Stimulated activated CD8-positive, alpha-beta memory T cell treated with anti-CD3 and anti-CD28 coated beads, Interleukin-4, amount 100 ng/mL, for 48 hours (primary cell): ENCODE measurements at places on chromosomes 5 and 9.

DNA sequence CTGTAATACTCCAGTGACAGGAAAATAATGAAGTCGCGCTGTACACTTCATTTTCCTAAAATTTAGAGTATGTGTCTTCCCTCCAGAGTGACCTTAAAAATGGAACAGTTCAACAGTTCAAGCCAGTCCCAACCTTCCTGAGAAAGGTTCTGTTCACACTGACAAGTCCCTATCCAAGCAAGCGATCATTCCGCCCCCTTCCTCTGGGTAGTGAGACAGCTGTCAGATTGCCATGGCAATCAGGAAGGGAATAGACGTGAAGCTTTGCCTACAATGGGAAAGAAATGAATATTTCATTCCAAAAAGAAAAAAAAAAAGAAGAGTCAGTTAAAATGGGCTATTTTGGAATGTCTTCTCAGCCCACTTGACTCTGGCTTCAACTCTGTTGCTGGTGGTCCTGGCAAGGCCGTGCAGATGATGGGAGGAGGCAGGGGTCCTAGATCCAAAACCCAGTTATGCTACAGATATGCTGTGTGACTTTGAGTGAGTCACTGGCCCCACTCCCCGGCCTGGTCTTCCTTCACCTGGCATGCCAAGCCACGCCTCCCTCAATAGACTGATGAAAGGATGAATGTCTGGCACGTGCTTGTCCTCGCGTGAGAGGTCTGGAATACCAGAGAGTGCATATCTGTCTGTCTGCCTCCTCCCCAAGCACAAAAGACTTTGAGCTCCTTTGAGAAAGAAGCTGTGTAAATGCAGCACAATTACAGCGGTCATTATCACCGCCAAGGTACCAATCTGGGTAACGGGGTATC lies 165.8 kb upstream of the WWC1 start:
- DNase-seq: no peak

GRCh38 chr5:20554001-20554400 lies 566.0 kb upstream of the CDH18 start:
- DNase-seq: no peak

DNA sequence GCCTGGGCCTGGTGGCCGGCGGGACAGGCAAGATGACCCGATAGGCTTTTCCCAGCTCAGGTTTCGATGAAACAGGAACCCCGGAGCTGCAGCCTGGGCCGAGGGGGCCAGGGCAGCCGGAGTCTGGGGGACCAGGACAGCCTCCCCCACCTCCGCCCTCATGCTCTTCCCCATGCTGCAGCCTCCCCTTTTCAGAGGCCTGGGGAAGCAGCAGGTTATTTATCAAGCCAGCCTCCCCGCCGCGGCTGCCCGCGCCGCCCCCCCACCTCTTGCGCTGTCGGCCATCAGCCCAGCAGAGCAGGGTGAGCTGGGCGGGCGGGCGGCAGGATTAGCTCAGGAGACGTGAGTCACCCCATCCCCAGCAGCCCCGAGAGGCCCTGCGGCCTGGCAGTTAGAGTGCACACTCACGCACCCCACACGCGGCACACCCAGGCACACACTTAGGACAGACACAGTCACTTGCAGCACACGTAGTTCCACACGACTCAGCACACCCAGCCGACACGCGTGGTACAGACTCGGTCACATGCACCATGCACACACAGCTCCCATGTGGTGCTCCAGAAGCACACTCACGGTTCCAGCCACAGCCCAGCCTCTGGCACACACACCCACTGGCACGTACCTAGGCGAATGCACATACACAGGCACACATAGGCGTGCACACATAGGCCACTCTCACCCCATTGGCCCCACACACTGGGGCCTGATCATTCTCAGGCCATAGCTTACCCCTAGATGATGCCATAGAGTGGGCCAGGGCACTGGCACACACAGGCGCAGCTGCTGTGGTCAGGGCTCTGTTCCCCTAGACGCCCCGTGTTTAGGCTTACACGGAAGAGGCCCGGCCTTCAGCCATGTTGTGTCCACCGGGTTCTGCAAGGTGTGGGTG lies 13.0 kb downstream of the CXXC5 start:
- no peak for DNase-seq

DNA sequence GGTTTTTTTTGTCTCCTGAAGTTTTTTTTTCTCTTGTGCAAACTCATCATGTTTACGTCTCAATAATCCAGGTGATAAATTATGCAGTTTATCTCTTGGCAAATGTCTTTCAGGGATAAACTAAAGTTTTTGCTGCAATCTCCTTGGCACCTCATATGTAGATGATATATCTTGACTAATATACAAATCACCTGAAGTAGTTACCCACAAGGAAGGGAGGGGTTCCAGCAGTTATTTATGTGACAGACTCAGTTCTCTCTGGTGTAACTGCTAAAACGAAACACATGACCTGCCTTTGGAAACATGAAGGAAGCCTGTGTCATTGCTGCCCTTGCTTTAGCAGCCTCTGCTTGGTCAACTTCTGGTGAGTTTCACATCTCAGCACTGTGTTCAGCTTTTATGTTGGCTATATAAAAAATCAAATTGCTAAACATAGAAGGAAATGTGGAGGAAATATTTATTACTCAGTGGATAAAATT lies 39.3 kb upstream of the KIAA1958 start:
- DNase-seq: no peak

GRCh38 chr5:28648108-28648507 lies 1609.7 kb upstream of the CDH9 start:
- DNase-seq: no peak

DNA sequence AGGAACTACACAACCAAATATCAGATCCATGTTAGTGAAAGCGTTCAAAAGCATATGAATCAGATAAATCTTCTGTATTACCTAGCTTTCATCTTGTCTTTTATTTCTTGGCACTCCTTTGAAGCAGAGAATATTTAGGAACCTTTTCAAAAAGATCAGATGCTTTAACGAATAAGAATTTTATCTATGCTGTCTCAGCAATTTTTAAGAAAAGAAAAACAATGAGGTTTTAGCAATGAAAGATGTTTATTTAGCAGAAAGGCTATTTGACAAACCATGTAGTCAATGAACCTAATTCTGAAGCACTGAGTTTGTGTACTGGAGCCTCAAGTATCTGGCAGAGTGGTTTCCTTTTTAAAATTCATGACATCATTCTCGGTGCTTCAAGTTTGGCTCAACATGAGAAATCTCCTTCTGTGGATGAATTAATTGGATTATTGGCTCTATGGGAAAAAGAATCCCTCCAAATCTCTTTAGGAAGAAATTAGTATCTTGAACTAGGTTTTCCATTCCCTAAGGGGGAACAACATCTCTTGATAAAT lies 534.7 kb downstream of the CAAP1 start:
- no peak for DNase-seq

DNA sequence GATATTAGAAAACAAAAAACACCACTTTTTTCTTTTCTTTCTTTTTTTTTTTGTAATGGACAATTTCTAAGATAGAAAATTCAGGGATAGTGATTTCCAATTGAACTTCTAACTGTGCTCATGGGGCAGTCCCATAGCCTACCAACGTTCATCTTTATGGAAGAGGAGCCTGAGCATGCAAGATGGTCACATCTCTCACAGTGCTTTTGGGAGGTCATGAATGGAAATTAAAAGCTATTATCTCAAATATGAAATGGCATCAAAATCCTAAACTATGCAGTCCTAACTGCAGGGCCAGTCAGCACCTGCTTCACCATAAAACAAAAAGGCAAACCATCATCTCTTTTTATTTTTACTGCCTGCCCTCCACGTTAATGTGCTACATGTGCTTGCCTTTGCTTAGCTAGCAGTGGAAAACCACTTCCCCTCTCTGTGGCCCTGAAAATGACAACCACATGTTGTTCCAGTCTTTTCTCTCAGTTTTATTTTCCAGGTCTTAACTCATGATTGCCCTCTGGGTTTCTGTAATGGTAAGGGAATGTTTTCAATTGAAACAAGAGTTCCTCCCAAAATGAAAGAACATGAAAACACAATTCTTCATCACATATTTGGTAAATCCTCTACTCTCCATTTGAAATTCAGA lies 16.7 kb downstream of the IFNB1 start:
- no peak for DNase-seq

GRCh38 chr5:159804121-159804520 lies 112.2 kb upstream of the ADRA1B start:
- no peak for DNase-seq

- DNase-seq: no peak
These were observed 222.6 kb downstream of the EBF1 start for GRCh38 chr5:158877124-158877581.

DNA sequence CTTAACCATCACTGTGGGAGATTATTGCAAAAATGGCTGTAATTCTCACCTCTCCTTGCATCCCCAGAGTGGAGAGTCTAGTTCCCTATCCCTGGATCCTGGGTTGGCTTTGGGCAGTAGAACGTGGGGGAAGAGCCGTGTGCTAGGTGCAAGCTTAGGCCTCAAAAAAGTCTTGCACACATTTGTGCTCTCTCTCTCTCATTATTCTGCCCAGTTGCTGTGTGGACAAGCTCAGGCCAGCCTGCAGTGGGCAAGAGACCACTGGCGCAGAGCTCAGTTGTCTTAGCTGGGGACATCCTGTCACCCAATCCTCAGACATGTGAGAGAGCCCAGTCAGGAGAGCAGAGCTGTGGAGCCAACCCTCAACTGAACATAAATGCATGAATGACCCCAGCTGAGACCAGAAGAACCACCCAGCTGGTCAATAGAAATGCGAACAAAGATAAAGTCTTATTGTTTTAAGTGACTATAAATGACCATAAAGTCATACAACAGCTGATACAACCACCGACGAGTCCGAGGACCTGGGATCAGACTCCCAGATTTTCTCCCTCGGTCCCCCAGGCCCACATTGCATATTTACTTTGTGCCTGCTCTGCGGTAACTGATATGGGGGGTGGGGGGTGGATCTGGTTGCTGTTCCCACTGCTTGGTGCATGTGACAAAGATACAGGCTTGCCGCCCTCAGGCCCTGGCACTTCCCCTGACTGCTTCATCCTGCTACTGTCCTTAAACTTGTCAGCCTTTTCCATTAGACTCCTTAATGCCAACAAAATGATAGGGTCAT lies 166.4 kb upstream of the MVB12B start:
- no peak for DNase-seq

DNA sequence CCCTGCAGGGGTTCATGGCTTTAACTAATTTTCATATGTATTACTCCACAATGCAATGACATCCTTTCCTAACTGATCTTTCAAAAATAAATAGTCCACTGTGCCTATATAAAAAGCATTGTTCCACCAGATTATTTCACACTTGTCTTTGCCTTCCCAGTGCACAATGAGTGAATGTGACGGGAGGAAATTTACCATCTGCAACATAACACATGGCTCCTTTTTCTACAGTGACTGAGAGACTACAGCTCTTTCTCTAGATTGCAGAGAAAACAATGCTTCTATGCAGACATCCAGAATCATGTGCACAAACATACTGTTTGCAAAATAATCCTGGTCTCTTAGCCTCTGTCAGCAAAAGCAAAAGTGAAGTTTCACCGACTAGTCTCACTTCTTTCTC lies 483.7 kb upstream of the PIK3R1 start:
- no peak for DNase-seq

GRCh38 chr9:98092613-98092931 lies 26.4 kb downstream of the TRIM14 start:
- no peak for DNase-seq

DNA sequence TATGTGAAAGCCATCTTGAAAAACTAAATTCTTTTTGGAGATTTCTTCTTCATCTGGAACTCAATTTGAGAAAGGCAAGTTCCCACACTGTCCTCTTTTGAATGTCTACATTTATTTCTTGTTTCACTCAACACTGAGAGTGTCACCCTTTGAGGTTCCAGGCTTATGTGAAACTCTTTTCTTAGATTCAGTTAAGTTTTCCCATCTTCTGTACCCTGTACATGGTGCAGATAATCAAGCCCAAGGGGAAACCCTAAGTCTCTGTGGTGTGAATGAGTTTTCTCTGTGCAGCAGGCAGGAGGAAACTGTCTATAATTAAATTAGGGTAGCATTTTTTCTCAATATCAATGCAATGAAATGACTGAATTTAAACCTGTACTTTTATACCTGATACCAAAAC lies 72.3 kb upstream of the PRLR start:
- DNase-seq: no peak

GRCh38 chr5:172502410-172502809 lies 48.1 kb upstream of the SH3PXD2B start:
- no peak for DNase-seq

- no peak for DNase-seq
These were observed 485.7 kb downstream of the CSNK1G3 start for GRCh38 chr5:123997462-123998215.

DNA sequence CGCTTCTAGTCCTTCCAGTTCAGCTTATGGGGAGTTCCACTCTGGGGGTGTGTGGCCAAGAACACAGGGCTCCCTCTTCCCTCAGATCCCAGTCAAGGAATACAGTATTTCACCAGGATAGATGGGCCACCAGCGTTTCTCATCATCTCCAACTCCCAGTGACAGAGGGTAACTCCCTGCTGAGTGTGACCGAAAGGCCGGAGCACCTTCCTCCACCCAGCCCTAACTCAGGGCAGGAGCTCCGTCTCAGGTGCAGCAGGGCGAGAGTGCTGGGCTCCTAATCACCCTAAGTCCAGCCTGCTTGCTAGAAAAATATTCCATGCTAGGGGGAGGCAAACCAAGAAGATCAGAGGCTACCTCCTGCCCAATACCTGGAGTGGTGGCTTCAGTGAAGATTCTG lies 102.6 kb downstream of the ADAMTS2 start:
- no peak for DNase-seq

- no peak for DNase-seq
These were observed 192.2 kb upstream of the C9orf72 start for GRCh38 chr9:27765266-27766072.

DNA sequence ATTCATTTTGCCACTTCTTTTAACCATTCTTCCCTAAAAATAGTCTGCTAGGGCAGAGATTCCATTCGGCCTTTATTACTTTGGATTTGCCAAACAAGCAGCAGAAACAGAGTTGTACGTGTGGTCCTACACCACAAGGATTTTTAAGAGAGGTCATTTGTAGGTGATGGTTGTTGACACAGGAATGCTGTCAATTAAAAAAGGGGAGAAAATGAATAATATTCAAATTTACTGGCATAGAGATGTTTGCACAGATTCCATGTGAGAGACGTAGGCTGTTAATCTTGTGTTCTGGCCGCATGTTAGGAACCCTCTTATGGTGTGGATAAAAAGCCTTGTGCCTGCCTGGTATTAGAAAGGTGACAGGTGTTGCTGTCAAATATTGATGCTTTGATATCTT lies 34.9 kb downstream of the TRIO start:
- DNase-seq: no peak
